ENCODE measurements at places on chromosomes 3 and 15.

GRCh38 chr3:176321099-176321498 lies 876.2 kb downstream of the TBL1XR1 start:
- no peak overlapping the region for H3K27ac ChIP-seq
- peaks cover 40% of the 10 kb centered on the region for H3K27me3 ChIP-seq
- no peak for DNase-seq
- no peaks in the 10 kb centered on the region for H3K36me3 ChIP-seq

DNA sequence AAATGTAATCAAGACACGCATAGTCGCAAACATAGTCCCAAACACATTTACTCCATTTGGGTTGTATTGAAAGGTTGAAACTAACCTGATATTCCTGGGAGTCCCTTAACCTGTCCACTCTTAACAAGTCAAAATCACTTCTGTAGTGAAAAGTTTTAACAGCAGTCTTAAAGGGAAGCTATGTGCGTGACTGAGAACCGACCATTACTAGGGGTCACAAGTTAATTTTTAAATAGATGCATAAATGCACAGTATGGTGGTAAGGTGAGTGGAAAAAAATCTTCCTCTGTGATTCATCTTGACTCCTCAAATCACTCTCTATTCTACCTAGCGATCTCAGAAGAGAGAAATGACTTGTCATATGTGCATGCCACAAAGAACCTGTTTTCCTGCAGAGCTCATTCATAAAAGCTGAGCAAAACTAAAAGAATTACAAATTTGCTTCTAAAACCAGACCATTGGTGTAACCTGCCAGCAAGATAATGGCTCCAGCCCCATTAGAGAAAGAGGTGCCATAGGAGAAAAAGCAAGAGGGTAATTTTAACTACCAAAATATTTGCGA lies 4.8 kb downstream of the GPR15 start:
- H3K27me3 ChIP-seq, result peaks cover 8% of the 10 kb centered on the region
- no peak for DNase-seq
- no peak overlapping the region for H3K27ac ChIP-seq
- H3K36me3 ChIP-seq, result no peaks in the 10 kb centered on the region
- no peak overlapping the region for H3K4me3 ChIP-seq
- H3K4me1 ChIP-seq, result no peaks in the 10 kb centered on the region

GRCh38 chr15:76905013-76905839 lies at the start of gene SCAPER:
TSS of gene SCAPER (minus strand) at chr15:76905340. CDS start at chr15:76883817, 21,523 bp downstream.
- no peaks in the 10 kb centered on the region for H3K36me3 ChIP-seq
- H3K27ac ChIP-seq, result peak within 1 kb of the TSS; percentile 96
- peaks cover 31% of the 10 kb centered on the region for H3K4me1 ChIP-seq
- H3K27me3 ChIP-seq, result no peaks in the 10 kb centered on the region
- peak; percentile 90 for DNase-seq

- no peak overlapping the region for H3K4me3 ChIP-seq
- no peaks in the 10 kb centered on the region for H3K36me3 ChIP-seq
- H3K27me3 ChIP-seq, result no peaks in the 10 kb centered on the region
- H3K27ac ChIP-seq, result no peak overlapping the region
- DNase-seq, result no peak
Observed at GRCh38 chr3:138136201-138136600, 4.0 kb upstream of the A4GNT start.

GRCh38 chr15:74174219-74174957 lies 878 bp downstream of the ISLR start:
- H3K4me3 ChIP-seq, result peak overlapping the region; percentile 43
- H3K27me3 ChIP-seq, result peaks cover 13% of the 10 kb centered on the region
- no peak for DNase-seq
- peak overlapping the region; percentile 57 for H3K27ac ChIP-seq
- H3K4me1 ChIP-seq, result peaks cover 60% of the 10 kb centered on the region
- H3K36me3 ChIP-seq, result no peaks in the 10 kb centered on the region

DNA sequence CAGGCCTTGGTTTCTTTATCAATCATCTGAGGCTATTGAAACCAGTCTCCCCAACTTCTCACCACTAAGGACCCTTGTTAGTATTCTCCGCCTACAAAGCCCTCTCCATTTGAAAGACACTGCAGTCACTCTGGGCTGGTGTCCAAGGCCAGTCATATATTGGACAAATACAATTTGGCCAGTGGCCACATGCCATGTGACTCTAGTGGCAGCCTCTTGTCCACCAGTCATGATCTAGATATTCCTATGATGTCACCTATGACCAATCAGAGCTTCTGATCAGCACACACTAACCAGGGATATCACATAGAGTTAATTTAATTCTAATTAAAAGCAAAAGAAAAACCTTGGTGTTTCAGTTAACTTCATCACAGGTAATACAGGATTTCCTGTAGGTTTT lies 68.2 kb downstream of the RAB11A start:
- peaks cover 7% of the 10 kb centered on the region for H3K4me1 ChIP-seq
- H3K27me3 ChIP-seq, result no peaks in the 10 kb centered on the region
- H3K4me3 ChIP-seq, result no peak overlapping the region
- H3K27ac ChIP-seq, result no peak overlapping the region
- no peak for DNase-seq

DNA sequence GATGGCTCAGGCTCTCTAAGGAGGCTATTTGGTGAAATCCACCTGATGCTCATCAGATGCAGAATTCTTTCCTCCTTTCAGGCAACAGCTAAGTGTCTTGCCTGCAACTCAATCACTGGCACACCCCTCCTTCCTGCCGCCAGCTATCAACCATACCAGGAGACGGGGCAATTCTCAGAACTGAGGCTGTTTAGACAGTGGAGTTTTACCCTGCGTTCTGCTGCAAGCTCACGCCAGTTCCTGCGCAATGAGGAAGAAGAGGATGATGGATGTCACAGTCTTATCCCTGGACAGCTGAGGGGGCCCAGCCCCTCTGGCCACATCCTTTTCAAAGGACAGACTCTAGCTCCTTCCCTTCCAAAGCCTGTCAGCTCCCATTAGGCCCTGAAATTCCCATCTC lies 7.0 kb upstream of the MANF start:
- H3K27ac ChIP-seq, result no peak overlapping the region
- no peaks in the 10 kb centered on the region for H3K4me1 ChIP-seq
- H3K27me3 ChIP-seq, result no peaks in the 10 kb centered on the region
- H3K36me3 ChIP-seq, result no peaks in the 10 kb centered on the region

- DNase-seq, result no peak
- H3K27me3 ChIP-seq, result no peaks in the 10 kb centered on the region
- no peaks in the 10 kb centered on the region for H3K36me3 ChIP-seq
- H3K4me1 ChIP-seq, result peaks cover 5% of the 10 kb centered on the region
Observed at GRCh38 chr3:86954747-86955146, 36.2 kb downstream of the VGLL3 start.

DNA sequence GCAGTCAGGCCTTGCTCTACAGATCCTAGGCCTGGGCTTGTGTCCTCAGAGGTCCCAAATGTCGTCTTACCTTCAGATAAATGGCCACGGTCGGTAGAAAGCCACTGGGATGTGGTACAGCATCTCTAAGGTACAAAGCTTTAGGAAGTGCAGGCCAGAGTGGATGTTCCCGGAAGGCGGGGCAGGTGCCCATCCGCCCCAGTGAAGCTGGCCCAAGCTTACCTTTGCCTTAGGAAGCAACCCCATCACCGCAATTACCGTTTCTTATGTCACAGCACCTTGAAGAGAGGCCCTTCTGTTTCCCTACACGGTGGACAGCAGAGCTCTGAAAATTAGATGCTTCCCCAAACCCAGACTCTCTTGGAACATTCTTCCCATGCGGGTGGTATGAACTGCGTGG lies 240.1 kb upstream of the LYSMD4 start:
- H3K4me1 ChIP-seq, result peaks cover 26% of the 10 kb centered on the region
- H3K27ac ChIP-seq, result no peak overlapping the region
- peaks cover 7% of the 10 kb centered on the region for H3K36me3 ChIP-seq
- no peak overlapping the region for H3K4me3 ChIP-seq

GRCh38 chr3:107981471-107982111 lies 109.2 kb downstream of the CD47 start:
- peak overlapping the region; percentile 84 for H3K27ac ChIP-seq
- peaks cover 64% of the 10 kb centered on the region for H3K4me1 ChIP-seq
- no peak for DNase-seq
- no peaks in the 10 kb centered on the region for H3K36me3 ChIP-seq
- no peaks in the 10 kb centered on the region for H3K27me3 ChIP-seq

GRCh38 chr3:632571-633170 lies 436.1 kb downstream of the CHL1 start:
- DNase-seq, result no peak
- H3K4me3 ChIP-seq, result no peak overlapping the region
- H3K27me3 ChIP-seq, result peaks cover 22% of the 10 kb centered on the region

DNA sequence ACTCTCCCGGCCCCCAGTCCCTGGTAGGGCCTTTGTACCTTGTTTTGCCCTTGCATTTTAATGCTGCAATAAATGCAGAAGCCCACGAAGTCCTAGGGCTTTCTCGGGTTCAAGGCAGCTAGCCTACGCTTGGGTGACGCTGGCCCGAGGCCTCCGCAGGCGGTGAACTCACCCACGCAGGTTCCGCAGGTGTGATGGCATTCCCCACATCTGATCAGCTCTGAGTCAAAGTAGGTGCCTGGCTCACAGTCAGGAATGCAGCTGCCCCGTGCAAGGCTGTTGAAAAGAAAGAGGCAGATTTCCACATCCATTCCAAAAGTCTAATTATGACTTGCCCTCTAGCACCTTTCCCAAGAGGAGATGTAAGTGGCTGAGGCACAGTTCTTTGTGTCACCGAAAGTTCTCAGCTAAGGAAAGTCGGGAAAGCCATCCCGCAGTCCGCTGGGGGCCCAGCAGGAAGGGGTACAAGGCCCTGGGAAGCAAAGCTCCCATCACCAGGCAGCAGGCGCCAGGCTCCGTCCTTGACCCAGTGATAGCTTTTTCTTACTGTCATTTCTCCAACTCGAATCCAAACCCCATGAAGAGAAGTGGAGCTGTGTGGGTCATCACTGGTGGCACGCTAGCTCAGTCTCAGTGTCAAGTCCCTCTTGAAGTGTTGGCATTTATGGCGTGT lies 23.2 kb upstream of the SNRPA1 start:
- no peak overlapping the region for H3K27ac ChIP-seq
- no peak overlapping the region for H3K4me3 ChIP-seq
- no peaks in the 10 kb centered on the region for H3K4me1 ChIP-seq
- no peaks in the 10 kb centered on the region for H3K36me3 ChIP-seq

- no peak within 1 kb of the TSS for H3K27ac ChIP-seq
- no peaks in the 10 kb centered on the region for H3K36me3 ChIP-seq
- H3K4me3 ChIP-seq, result peak within 1 kb of the TSS; percentile 62
- H3K4me1 ChIP-seq, result peaks cover 22% of the 10 kb centered on the region
Observed at GRCh38 chr3:27721717-27722564, at the start of gene EOMES. TSS of gene EOMES (minus strand) at chr3:27722323. CDS start at chr3:27722294, 29 bp downstream.

DNA sequence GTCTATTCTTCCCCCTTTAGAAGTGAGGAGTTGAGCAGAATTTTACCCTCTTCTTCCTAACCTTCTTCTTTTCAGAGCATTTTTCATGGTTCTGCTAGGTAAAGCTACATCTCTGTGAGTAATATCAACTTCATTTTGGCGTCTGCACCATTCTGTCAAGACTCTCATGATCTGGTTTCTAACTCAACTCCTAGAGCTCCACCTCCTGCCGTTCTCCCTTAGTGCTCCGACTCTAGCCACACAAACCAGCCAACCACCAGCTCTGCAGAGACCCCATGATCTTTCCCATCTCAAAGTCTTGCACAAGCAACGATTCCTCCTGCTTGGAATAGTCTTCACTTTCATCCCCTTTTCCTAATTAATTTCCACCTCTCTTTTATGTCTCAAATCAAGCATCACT lies 193.9 kb upstream of the TMC3 start:
- H3K36me3 ChIP-seq, result no peaks in the 10 kb centered on the region
- no peak overlapping the region for H3K4me3 ChIP-seq
- peaks cover 35% of the 10 kb centered on the region for H3K27me3 ChIP-seq
- H3K27ac ChIP-seq, result no peak overlapping the region

GRCh38 chr15:68445351-68445750 lies 13.4 kb upstream of the ITGA11 start:
- peaks cover 51% of the 10 kb centered on the region for H3K27me3 ChIP-seq
- no peak overlapping the region for H3K27ac ChIP-seq
- no peaks in the 10 kb centered on the region for H3K36me3 ChIP-seq
- peaks cover 4% of the 10 kb centered on the region for H3K4me1 ChIP-seq

- no peaks in the 10 kb centered on the region for H3K4me1 ChIP-seq
- no peak overlapping the region for H3K4me3 ChIP-seq
- peaks cover 66% of the 10 kb centered on the region for H3K27me3 ChIP-seq
- H3K36me3 ChIP-seq, result no peaks in the 10 kb centered on the region
- DNase-seq, result no peak
Observed at GRCh38 chr3:198070871-198071270, 110.9 kb downstream of the LMLN start.

GRCh38 chr15:39579487-39580116 lies 1.3 kb upstream of the THBS1 start:
- peaks cover 47% of the 10 kb centered on the region for H3K4me1 ChIP-seq
- peak; percentile 63 for DNase-seq
- no peaks in the 10 kb centered on the region for H3K27me3 ChIP-seq

DNA sequence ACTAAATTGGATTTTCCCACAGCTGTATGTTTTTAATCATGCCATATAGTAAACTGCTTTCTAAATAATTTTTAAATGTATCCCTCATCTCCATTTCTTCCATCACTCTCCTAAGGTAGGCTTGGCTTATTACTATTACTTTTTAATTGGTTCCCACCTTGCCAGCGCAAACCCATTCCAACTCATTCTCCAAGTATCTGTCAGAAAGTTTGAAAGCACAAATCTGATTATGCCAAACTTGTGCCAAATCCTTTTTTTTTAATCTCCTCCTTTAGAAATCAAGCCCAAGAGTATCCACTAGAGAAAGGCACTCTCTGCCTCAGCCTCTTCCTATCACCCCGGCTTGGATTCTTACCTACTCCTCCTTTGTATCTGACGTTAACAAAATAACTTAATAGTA lies 784.5 kb downstream of the TBL1XR1 start:
- peak overlapping the region; percentile 71 for H3K27ac ChIP-seq
- no peak overlapping the region for H3K4me3 ChIP-seq
- H3K27me3 ChIP-seq, result no peaks in the 10 kb centered on the region

- peaks cover 2% of the 10 kb centered on the region for H3K27me3 ChIP-seq
- H3K4me1 ChIP-seq, result no peaks in the 10 kb centered on the region
- H3K4me3 ChIP-seq, result no peak overlapping the region
- no peak for DNase-seq
Observed at GRCh38 chr15:97200161-97200560, 760.3 kb upstream of the ARRDC4 start.

DNA sequence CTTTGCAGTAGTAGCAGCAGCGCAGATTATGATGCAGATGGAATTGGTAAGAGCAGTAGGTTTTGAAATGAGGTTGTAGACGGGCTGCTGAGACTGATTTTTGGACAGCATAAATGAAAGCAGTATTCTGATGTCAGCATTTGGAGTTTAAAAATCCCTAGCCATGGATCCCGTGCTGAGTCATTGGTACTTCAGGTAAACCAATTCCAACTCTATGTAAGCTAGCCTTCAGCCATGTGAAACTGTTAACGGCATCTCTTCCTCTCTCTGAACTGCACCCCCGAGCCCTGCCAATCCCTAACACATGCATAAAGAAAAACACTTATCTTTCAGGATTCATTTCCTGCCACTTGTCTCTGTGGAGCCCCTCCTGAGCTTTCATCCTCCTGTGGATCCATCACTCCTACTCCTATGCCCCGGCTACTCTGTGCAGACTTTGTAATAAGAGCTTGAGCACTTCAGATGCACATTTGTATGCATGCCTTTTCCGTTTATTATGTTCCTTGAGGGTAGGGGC lies 119.0 kb downstream of the AKAP13 start:
- no peaks in the 10 kb centered on the region for H3K27me3 ChIP-seq
- H3K4me3 ChIP-seq, result no peak overlapping the region
- H3K36me3 ChIP-seq, result no peaks in the 10 kb centered on the region
- peak overlapping the region; percentile 40 for H3K27ac ChIP-seq
- DNase-seq, result no peak

All from mesothelial cell of epicardium (in vitro differentiated cells).